Hepatocyte (in vitro differentiated cells): ENCODE measurements at places on chromosomes 6 and 20. TPM values are rescaled to one million over a fixed set of nuclear protein-coding genes. Genes with fewer than 3 reads are reported as not detected.

The SOBP gene
- 2.1 and 3.4 TPM in 2 replicates for total RNA-seq

The LY6G6F gene
- total RNA-seq = not detected in 2 replicates

The STX11 gene
- total RNA-seq = 0.27 and 1.6 TPM in 2 replicates

DNA sequence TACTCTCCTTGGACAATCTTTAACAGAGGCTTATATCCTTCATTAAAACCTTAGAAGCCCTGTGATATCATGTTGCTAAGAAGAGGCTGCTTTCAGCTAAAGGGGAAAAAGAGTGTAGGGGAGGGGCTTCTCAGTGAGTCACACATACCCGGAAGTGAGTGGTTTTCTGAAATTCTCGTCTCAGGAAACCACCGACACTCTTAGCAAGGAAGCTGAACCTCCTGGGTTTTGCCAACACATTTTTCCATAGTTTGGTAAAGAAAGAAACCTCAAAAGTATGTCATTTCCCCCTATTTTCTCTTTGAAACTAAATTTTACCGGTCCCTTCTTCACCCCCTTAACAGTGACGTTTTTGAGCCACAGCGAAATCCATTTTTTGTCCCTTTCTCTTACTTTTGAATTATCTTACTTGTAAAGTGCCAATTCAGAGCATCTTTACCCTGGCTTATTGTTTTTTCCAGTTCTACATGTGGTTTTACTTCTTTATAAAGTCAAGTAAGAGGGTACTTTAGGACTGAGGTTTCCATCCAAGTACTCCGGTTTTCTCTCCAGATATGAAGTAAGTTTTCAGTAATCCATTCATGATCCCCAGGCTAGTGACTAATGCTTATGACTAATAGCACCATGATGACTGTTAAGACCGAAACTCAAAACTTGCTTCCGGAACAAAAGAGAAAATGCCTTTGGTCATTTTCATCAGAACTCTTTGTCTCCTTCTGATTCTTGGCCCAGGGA lies 219.3 kb downstream of the ARHGAP18 start:
- peak; percentile 77 for DNase-seq

DNA sequence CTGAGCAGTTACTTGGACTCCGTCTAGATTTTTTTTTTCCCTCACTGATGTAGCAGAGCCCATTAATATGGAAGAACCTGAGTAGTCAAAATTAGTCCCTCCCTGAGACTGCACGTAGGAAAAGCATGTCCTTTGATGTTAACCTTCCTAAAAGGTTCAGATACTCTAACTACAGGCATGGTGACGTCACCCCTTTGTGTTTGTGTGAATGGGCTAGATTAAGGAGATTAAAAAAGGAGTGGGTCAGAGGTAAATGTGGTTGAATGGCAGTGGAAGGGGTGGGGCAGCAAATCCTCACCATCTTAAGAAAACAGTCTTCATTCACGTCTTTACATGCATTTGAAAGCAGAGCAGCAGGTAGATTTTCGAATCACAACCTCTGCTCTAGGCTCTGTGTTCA lies 521.1 kb downstream of the TFAP2B start:
- DNase-seq = peak; percentile 10

GRCh38 chr20:1800777-1801176 lies 94.4 kb upstream of the SIRPA start:
- DNase-seq = no peak

DNA sequence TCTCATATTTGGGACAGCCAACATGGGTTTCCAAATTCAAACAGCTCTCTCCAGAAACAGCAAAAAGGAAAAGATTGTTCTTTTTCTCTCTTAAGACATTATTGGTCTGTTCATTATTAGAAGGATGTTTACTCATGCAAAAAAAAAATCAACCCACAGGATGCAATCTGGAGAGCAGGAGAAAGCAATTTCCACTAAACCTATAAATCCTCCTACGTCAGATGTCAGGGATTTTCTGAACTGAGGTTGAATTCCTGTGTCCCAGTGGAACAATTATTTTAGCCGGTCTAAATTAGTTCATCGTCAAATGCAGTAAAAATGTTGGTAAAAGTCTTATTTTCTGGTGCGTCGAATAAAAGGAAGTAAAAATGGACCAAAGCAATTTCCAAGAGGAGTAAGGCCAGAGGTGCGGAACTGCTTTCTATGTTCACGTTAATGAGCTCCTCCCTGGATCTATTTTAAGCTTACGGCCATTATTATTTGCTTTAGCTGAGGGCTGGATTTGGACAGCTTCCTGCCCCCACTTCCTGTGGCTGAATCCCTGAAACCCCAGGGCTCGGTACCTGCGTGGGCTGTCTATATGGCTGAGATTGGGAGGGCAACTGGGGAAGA lies at the start of gene GABRR1:
Gene GABRR1, minus strand, starts transcription at position 60 of the 612 bp plus-strand sequence. Its CDS starts 36 bp downstream, at position 24.
- DNase-seq = no peak

DNA sequence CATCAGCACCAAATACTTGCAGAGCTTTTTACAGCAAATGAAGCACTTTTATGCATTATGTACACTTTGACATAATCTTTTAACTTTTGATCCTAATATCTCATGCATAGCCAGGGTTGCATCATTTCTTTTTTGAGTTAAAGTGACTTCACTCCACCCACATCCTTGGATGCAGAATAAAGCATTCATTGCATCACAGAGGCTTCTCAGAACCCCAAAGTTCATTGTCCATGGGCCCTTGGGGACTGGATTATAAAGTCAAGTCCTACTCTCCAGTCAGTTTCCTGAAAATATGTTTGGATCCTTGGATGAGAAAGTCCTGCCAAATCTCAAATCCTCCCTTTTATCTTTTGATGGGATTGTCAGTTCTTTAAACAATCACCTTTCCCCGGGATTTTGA lies 10.6 kb upstream of the EFHC1 start:
- no peak for DNase-seq
